GM19239 (cell line): ENCODE measurements at places on chromosomes 2 and 18.

- DNase-seq, result peak; percentile 54
Observed at GRCh38 chr2:84971510-84972206, 697 bp downstream of the KCMF1 start.

- DNase-seq, result no peak
Observed at GRCh38 chr2:74544634-74545033, 9.1 kb downstream of the LOXL3 start.

GRCh38 chr2:180979749-180980105 lies 678 bp upstream of the UBE2E3 start:
- no peak for DNase-seq

GRCh38 chr2:64975232-64975821 lies 13.9 kb upstream of the SLC1A4 start:
- no peak for DNase-seq

DNA sequence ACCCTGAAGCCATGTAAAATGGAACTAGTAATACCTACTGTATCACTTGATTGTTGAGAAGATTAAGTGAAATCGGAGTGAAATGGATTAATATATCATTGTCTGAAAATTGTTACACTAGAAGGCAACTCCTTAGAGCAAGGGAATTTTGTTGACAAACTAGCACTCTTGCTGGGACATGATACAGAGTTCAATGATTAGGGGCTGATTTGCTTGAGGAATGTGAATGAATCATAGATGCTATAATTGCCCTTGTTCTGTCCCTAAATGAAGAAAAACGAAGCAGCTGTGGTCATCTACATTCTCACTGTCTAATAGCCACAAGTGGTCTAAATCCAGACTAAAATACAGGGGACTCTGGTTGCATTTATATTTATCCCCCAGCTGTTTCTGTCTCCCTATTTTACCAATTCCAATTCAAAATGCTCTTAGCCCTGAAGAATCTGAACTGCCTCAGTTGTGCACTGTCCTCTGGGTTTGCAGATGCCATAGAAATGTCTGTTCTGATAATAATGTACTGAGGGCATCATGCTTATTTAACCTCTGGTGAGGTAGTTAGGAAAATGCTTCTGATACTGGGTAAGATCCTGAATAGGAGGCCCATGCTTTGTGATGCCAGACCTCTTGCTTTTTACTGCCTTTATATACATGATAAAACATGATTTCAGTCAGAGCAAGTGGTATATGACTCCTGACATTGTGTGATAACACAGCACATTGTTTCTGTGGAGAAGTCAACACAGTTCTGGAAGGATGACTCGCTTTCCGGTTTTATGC lies 382.1 kb downstream of the NRXN1 start:
- DNase-seq, result no peak

- DNase-seq, result no peak
Observed at GRCh38 chr2:160429248-160430000, 64.2 kb downstream of the RBMS1 start.

- no peak for DNase-seq
Observed at GRCh38 chr18:24584813-24585212, 124.4 kb downstream of the HRH4 start.
